ENCODE measurements at places on chromosomes 2 and 18.

- no peak for DNase-seq
Measured at GRCh38 chr18:38654946-38655345, 1089.3 kb upstream of the CELF4 start.

- DNase-seq, result no peak
Measured at GRCh38 chr2:96763511-96764252, 3.0 kb downstream of the CNNM4 start.

DNA sequence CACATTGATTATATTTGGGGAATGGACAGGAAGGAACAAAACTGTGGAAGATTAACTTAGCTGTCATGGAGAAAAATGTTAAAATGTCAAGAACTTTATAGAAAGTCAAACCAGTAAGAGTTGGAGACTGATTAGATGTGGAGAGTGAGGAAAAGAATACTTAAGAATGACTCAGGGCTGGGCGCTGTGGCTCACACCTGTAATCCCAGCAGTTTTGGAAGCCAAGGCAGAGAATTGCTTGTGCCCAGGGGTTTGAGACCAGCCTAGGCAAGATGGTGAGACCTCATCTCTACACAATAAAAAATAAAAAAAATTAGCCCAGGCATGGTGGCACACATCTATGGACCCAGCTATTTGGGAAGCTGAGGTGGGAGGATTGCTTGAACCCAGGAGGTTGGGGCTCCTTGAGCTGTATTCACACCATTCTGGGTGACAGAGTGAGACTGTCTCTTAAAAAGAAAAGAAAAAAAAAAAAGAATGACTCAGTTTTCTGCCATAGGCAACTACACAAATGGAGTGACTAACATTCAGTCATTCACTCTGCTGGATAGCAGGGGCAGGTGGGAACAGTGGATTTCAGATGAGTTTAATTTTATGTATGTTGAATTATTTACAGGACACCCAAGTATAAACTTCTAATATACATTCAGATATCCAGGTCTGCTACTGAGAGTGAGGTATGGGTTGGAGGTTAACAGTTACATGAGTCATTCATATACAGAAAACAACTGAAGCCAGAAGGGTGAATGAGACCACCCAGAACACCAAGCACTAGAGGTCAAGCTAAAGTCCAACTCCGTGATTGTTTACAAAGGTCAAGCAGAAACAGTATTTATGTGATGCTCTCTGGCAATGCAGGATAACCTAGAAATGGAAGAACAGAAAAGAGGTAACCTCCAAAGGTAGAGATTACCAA lies 33.9 kb downstream of the ORC2 start:
- DNase-seq, result no peak

DNA sequence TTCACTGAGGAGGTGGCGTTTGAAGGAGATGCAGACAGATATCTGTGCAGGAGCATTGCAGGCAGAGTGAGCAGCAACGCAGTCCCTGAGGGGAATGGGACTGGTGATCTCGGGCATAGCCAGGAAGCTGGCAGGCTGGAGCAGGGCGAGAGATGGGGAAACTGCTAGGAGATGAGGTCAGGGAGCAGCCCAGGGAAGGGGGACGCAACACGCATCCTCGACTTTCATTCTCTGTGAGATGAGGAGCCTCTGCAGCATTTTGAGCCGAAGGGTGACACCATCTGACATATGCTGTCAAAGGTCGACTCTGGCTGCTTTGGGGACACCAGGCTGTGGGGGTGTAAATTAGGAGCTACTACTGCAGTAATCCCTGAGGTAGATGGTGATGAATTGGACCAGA lies 4.3 kb upstream of the CHRNA1 start:
- DNase-seq, result no peak

- DNase-seq, result no peak
Measured at GRCh38 chr2:196591621-196592022, 47.9 kb upstream of the CCDC150 start.

DNA sequence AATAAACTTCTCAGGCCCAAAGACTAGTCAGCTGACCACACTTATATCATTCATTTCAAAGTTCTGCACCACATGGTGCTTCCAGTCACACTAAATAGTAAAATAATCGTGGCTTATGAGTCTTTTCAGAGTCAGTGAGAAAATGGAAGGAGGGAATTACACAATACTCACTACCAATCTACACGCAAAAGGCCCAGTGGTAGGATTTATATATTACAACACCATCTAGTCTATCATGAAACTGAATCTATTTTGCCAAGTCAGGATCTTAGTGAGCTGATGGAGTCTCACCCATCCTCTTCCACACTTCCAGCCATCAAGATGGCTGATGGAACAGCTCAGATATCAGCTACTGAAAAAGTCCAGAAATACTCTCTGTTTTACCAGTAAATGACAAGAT lies 21.9 kb downstream of the INO80D start:
- DNase-seq, result no peak

GRCh38 chr2:30862054-30862651 lies 54.9 kb upstream of the CAPN13 start:
- peak; percentile 31 for DNase-seq

DNA sequence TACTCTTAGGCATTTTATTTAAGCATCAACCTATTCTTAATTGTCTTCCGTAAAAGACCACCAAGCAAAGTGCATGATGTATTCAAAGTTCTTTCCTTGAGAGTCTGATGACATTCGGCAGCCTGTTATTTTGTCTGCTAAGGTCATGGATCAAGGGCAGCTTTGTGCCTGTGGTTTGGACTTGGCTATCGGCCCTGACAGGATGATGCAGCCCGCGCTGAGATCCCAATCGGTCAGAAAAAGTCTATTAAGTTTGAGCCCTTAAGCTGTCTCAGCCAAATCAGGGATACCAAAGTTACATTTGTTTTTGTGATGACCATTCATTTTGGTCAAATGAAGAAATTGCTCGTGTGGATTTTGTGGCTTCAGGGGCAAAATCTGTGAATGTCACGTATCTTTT lies 718.9 kb upstream of the FANCL start:
- DNase-seq, result no peak

DNA sequence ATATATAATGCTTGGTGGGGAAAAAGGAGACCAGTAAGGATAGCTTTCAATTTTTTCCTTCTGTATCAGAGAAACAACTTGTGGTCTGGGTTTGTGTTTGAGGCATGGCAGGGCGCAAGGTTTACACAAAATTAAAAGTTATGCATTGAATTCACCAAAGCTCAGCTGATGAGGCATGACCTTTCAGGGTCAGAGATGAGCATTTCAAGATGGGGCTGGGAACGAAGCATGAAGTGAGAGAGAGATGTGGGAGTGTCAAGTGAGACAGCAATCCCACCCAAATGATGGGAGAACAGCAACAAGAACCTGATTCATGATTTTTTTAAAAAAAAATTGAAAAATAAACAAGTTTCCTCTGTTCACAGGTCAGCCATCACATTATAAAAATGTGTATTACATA lies 4.9 kb downstream of the GPR55 start:
- DNase-seq, result no peak

DNA sequence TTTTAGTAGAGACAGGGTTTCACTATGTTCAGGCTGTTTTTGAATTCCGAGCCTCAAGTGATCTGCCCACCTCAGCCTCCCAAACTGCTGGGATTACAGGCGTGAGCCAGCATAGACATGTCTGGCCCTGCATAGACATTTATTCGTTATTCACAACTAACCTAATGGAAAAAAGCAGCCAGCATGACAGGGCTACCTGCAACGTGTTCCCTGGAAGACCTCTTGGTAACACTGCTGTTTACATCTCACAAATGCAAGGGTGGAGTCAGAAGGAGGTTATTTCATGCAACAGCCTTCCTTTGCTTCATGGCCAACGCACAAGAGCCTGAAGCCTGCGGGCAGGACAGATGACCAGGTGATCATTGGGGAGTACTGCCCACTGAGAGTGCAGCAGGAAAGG lies 9.2 kb downstream of the SERPINE2 start:
- no peak for DNase-seq

DNA sequence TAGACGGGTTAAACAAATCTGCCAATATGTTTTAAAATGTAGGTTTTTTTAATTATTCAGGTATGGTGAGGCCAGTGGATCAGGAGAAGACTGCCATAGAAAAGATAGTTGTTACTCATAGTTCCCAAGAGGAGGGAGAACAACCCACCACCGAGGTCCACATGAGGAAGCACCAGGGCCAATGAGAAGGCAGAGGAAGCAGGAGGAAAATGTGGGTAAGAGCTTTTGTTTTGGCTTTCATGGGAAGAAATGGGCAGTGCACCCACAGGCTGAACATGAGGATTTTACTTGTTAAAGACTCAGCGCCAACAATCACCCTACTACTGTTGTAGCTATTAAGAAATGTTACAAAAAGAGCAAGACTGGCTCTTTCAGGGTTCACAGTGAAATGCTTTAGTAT lies 191.8 kb upstream of the HNMT start:
- DNase-seq, result no peak

DNA sequence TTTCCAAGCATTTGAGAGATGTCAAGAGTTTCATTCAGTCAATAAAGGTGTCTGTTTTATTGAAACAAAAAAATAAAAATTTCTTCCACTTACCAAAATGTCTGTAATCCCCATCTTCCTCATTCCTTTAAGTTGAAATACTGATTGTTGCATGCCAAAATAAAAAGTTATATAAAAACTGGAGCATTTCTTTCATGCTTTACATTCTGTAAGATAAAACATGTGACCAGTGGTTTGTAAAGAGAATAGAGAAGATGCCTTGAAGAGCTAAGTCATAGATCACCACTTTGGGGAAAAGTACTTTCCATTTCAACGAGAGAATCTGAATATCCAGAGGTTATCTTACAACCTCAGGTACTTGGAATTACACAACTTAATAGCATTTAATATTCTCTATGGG lies 35.9 kb upstream of the MYO1B start:
- no peak for DNase-seq

DNA sequence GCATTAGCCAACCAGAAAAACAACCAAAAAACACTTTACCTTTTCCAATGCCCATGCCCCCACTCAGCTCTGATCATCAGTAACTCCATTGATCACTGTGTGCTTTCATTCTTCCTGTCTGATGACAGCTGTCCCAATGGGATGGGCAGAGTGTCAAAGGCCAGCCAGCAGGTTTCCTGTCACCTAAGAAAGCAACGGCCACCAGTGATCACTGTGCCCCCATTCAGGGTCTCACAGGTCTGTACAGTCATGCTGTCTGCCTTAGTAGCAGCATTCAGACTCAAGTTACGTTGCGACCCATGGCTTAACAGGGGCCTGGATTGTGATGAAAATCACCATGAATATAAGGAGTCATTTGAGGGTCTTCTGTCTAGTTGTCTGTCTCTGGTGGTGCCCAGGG lies 184.5 kb downstream of the MGAT5 start:
- no peak for DNase-seq

- no peak for DNase-seq
Measured at GRCh38 chr2:38601463-38602135, 1.1 kb downstream of the HNRNPLL start.

- DNase-seq, result no peak
Measured at GRCh38 chr18:70432804-70433400, 144.1 kb downstream of the SOCS6 start.

GRCh38 chr2:8753609-8754008 lies 71.8 kb downstream of the ID2 start:
- DNase-seq, result no peak

- DNase-seq, result no peak
Measured at GRCh38 chr2:168050377-168050776, 197.0 kb downstream of the STK39 start.

DNA sequence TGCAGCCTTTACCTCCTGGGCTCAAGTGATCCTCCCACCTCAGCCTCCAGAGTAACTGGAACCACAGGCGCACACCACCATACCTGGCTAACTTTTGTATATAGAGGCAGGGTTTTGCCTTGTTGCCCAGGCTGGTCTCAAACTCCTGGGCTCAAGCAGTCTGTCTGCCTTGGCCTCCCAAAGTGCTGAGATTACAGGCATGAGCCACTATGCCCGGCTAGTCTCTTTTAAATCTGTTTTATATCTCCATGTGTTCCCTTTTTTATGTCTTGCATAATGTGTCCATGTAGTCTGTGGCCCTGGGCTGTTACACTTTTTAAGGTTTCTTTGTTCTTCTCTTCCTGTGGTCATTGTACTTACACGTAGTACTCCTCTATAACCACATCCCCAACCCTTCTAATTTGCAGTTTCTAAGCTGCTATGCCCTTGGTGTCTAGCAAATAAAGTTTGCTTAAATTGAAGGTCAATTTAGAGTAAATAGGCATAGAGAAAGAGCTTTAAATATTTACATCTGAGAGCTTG lies 168.2 kb downstream of the MCFD2 start:
- no peak for DNase-seq

DNA sequence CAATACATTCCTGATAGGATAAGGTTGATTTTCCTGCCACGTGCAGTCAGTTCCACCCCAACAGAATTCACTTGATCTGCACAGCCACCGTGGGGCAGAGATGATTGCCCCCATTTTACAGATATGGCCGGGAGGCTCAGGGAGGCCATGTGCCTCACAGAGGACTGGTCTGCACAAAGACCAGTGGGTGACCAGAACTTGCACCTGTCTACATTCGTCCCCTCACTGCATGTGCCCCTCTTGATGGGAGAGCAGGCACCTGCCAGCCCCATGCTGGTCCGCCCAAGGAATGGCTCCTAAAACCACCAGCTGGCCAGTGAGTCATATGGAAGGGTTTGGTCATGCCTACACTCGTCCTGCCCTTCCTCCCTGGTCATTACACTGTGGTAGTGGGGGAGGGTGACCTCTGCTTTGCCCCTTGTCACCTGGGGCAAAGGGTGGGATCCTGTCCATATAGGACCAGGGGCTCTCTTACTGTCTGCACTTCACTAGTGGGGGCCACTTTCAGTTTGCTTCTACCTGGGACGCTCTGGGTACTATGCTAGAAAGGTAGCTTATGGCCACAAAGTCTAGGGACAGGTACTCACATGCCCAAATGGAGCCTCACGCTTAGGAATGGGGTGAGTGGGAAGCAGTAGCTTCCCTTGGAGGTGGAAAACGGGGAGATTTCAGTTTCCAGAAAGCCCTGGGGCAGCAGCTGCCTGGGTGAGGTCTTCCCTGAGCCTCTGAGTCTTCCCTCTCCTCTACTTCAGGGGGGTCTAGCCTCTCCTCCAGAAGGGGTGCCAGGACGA lies 14.7 kb downstream of the RRM2 start:
- DNase-seq, result no peak

DNA sequence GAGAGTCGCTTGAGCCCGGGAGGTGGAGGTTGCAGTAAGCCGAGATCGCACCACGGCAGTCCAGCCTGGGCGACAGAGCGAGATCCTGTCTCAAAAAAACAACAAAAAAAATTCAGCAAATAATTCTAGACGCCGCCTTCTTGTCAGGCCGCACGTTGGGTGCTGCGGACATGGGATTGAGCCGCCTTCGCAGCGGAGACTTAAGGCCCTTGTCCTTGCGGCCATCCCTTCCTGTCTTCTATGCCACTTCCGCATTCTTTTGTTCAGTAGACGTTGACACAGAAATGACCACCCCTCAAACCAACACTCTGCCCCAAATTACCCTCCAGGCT lies 15.8 kb downstream of the PTPN18 start:
- no peak for DNase-seq

DNA sequence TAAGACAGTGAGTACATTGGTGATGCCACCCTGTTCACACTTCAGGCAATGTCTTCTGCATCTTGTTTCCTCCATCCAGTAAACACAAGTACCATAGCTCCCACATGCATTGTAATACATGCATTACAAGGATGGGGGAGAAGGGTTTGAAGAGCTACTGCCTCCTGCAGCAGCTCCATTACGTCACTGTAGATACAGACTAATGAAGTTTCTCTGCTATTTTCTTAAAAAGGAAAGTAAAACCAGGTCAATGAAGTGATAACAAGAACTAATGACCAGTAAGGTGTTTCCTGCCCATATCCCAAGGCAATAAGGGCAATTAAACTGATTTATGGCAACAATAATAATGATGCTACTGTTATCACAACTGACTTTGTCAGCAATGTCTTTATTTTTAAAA lies 18.2 kb upstream of the BBS5 start:
- no peak for DNase-seq

- DNase-seq, result no peak
Measured at GRCh38 chr2:96359866-96360265, 24.3 kb downstream of the NCAPH start.

Data from GM19239 (cell line).